Uterus (tissue), 4 donors: ENCODE measurements at places on chromosomes 3 and 15.

- DNase-seq = peak; percentile 46
Measured at GRCh38 chr3:73766599-73767381, 142.0 kb upstream of the PDZRN3 start.

DNA sequence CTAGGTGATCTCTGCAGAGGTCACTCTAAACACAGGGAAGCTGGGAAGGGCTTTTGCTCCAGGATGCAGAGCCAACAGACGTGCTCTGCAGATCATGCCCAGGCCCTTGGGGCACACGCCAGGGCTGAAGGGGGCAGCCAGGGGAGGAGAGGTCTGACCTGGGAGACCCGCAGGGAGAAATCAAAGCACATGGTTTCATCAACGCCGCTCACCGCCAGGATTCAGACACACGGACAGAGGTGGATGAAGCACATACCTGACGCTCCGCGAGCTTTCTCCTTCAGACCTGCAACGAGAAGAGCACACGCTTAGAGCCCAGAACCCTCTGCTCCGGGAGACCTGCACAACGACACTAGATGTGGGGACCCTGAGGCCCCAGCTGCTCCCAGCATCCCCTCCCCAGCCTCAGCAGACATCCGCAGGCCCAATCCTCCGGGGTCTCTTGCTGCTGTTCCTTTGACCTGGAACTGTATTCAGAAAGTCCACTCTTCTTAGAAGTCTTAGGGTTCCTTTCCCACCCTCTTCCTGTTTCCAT, 90.7 kb upstream of the IQSEC1 start:
- DNase-seq = no peak

- DNase-seq = no peak
Measured at GRCh38 chr3:118817748-118818165, 216.9 kb downstream of the IGSF11 start.

DNA sequence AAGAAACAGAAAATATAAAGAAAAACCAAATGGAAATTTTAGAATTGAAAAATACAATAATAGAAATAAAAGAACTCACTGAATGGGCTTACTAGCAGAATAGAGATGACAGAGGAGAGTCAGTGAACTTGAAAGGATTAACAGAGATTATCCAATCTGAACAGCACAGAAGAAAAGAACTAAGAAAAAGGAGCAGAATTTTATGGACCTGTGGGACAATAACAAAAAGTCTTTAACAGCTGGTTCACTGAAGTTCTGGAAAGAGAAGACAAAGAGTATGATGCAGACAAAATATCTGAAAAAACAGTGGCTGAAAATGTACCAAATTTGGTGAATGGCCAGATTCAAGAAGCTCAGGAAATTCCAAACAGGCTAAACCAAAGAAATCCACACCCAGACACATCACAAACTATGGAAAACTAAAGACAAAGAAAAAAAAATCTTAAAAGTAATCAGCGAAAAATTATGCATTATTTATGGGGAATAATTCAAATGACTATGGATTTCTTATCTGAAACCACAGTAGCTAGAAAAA, 9.7 kb upstream of the GNB5 start:
- DNase-seq = no peak

GRCh38 chr15:40046721-40047414, 7.9 kb upstream of the SRP14 start:
- no peak for DNase-seq

DNA sequence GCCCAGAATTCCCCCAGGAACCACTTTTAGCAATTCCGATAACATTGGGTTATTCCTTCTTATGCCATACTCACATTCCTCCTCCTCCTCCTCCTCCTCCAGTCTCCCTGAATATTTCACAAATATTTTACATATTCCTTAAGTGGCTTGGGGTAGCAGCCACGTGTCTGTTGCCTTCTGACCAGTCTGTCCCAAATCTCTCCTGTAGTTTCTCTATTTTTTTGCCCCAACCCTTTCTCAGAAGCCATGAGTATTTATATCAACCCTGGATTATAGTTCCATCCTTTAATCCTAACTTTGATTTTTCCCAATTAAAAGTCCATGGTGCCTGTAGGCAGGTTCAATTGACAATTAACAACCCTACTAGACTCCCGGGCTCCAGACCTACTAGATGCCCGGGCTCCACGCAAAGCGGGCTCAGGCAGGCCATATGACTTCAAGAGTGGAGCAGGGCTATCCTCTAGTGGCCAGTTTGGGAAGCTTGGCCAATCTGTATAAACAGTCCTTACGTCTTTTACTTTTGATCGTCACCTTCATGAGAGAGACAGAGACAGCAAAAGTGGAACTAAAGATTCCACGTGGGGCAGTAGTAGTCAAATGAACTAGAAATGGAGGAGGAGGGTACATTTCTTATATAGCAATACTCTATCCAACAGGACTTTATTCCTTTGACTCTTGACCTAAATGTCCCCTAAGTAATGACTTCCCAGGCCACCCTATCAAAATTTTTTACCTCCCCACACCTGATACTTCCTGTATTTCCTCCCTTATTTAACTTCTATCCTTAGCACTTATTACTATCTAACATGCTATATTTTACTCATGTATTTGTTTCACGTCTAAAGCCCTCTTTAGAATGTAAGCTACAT, 69.7 kb downstream of the USF3 start:
- DNase-seq = peak; percentile 38

DNA sequence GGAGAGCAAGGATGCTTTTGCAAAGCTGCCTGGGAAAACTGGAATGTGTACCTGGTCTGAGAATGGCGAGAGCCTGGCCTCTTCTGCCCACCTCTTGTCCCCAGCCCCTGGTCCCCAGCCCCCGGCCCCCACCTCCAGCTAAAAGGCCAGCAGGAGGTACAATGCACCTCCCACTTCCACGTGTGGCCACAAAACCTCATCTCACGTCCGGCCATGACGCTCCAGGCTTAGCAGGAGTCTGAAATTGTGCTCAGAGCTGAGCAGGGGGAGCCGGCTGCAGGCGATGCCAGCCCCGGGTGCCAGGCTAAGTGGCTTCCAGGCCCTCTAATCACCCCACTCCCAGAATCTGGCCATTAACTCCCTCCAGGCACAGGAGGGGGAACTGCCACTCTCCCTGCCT, 83.1 kb upstream of the PRR20G start:
- no peak for DNase-seq

GRCh38 chr3:36954452-36955134, 9.7 kb upstream of the TRANK1 start:
- DNase-seq = no peak

- peak; percentile 83 for DNase-seq
Measured at GRCh38 chr3:16177962-16178627, 3.6 kb downstream of the GALNT15 start.

DNA sequence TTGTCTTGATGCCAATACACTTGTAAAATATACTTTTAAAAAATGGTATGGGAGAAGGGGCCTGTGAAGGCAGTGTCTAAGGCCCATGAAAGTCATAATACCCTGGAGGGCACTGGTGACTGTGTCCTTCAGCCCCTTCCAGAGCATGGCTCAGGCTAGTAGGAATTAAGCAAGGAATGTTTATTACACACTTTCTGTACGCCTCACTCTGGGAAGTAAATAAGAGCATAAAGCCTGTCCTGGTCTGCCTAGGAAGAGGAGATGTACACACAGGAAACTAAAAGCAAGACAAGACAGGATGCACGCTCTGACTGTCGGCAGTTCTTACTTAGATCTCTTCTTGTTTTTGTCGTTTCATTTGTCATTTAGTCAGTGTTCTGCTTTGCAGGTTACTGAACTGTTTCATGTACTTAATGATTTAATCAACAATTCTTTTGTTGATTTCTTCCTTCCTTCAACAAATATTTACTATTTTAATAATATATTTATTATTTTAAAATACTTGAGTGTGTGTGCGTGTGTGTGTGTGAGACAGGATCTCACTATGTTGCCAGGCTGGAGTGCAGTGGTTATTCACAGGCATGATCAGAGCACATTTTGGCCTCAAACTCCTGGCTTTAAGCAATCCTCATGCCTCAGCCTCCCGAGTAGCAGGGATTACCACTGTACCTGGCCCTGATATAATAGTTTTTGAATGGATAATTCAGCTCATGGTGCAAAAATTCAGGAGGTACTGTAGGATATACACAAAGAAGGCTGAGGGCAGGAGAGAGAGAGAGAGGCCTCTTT, 9.0 kb upstream of the SMAD6 start:
- DNase-seq = no peak

- DNase-seq = no peak
Measured at GRCh38 chr3:188749830-188750229, 421.9 kb upstream of the TPRG1 start.

DNA sequence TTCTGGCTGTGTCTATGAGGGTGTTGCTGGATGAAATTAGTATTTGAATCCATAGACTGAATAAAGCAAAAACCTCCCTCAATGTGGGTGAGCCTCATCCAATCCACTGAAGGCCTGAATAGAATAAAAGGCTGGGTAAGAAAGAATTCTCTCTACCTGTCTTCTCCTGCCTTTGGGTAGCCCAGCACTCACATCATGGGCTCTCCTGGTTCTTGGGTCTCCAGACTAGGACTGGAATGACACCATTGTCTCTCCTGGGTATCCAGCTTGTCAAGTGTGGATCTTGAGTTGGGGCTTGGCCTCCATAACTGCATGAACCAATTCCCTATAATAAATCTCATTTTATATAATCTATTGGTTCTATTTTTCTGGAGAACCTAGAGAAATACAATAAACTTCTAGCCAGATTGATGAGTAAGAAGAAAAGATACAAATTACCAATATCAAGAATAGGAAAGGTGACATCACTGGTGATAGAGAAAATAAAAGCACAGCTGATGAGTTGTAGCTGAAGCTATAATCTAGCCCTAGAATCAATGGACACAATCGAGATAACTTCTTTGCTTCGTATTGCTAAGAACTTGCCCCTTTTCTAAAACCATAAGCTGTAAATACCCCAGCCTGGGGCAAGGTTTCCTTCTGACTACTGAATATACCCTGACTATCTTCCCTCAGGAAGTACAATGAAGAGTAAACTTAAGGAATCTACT, 106.4 kb downstream of the ANO10 start:
- DNase-seq = no peak

DNA sequence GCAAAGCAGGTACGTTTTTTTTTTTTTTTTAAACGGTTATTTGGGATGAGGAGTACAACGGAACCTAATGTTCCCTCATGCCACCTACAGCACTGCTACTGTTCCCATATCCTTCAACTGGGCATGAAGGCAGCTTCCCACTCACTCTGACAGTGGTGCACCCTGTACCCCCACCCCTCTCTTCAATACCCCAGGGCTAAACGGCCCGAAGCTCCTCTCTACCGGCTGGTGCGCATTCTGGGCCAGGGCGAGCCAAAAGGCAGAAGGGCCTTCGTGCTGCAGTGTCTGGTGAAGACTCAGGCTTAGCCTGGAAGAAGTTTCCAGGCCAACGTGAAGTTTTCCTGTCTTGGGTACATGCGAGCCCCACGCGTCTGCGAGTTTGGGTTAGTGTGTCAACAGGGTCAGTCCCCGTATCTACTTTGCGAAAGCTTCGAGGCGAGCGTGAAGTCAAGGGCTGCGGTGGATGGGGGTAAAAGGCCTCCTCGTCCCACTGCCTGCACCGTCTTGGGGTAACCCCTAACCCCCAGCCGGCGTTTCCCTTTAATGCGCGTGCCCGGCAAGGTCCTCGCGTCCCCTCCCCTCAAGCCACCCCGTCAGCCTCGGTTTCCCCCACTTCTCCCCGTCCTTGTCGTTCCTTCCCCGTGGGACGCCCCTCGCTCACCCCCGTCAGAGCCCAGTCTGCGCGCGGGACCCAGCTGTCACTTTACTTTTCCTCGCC, 765 bp upstream of the UBE2E2 start:
- DNase-seq = no peak

DNA sequence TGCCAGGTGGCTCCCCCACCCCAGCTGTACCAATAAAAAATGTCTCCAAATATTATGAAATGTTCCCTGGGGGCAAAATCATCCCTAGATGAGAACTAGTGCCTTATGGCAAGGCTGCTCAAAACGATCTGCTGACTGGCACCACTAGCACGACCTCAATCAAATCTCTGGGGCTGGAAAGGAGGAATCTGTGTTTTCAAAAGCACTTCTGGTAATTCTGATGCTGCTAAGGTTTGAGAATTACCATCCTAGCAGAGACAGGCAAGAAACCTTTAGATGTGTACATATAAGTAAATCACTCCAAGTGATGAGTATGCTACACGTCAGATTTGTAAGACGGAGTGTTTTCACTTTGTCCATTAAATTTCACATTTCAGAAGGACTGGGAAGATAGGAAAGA, 360.1 kb upstream of the THRB start:
- DNase-seq = no peak
